ENCODE measurements at places on chromosomes 2 and 18.

- H3K4me1 ChIP-seq, result peaks cover 60% of the 10 kb centered on the region
- DNase-seq, result no peak
- H3K4me3 ChIP-seq, result peak overlapping the region; percentile 87
- H3K36me3 ChIP-seq, result peaks cover 4% of the 10 kb centered on the region
- peaks cover 2% of the 10 kb centered on the region for H3K27me3 ChIP-seq
Observed at GRCh38 chr2:12719400-12720277, 2.9 kb downstream of the TRIB2 start.

- no peak for DNase-seq
- H3K27me3 ChIP-seq, result no peaks in the 10 kb centered on the region
- H3K27ac ChIP-seq, result no peak overlapping the region
- peaks cover 54% of the 10 kb centered on the region for H3K36me3 ChIP-seq
Observed at GRCh38 chr18:70028084-70028483, 80.4 kb upstream of the CD226 start.

- H3K27me3 ChIP-seq, result peaks cover 18% of the 10 kb centered on the region
- H3K4me1 ChIP-seq, result no peaks in the 10 kb centered on the region
- no peaks in the 10 kb centered on the region for H3K36me3 ChIP-seq
- H3K27ac ChIP-seq, result no peak overlapping the region
Observed at GRCh38 chr2:169653636-169654035, 40.6 kb downstream of the CFAP210 start.

GRCh38 chr2:133326652-133327397 is 241.4 kb downstream of the NCKAP5 start:
- no peaks in the 10 kb centered on the region for H3K4me1 ChIP-seq
- H3K4me3 ChIP-seq, result no peak overlapping the region
- peaks cover 1% of the 10 kb centered on the region for H3K27me3 ChIP-seq
- no peak for DNase-seq

DNA sequence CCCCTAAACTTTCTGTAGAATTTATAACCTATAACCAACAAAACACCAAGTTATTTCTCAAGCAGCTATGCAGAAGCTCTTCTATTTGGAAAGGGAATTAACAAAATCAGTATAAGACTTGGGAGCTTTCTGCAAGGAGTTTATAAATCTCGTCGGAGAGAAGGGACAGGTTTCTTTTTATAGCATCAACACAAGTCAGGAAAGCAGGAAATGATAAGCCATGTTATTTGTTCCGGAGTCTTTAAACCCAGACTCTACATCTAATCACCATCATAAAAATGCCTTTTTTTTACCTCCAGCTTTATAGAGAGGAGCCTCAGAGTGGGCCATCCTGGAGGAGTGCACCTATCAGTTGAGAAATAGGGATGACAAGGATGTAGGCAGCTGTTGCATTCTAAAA is 137.1 kb downstream of the DPP10 start:
- no peak overlapping the region for H3K27ac ChIP-seq
- peaks cover 3% of the 10 kb centered on the region for H3K27me3 ChIP-seq
- H3K36me3 ChIP-seq, result no peaks in the 10 kb centered on the region
